ENCODE measurements at places on chromosomes 16 and 17.

DNA sequence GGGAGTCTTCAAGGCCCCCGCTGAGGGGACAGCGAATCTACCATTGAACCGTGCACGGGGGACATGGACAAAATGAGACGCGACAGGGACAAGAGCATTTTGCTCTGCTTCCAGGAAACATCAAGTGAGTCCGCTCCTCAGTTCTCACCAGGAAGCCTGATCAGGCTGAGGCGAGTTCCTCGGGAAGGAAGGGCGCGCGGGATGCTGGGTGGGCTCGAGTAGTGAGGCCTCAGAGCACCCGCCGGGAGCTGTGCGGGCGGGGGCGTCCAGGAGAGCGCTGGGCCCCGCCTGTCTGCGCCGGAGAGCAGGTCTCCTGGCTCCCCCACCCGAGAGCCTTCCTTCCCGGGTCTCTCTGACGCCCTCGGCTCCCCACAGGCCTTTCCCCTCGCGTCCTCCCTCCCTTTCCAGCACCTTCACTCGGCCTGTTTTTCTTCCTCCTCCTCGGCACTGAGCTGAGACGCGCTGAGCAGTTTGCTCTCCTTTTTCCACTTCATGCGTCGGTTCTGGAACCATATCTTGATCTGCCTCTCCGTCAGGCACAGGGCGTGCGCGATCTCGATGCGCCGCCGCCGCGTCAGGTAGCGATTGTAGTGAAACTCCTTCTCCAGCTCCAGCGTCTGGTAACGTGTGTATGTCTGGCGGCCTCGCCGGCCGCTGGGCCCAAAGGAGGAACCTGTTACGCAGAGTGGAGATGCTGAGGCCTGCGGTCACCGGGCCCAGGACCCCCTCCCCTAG lies 2.6 kb upstream of the HOXB5 start:
- DNase-seq: no peak

- DNase-seq: no peak
These were observed 7.3 kb downstream of the ABI3 start for GRCh38 chr17:49217651-49218413.

DNA sequence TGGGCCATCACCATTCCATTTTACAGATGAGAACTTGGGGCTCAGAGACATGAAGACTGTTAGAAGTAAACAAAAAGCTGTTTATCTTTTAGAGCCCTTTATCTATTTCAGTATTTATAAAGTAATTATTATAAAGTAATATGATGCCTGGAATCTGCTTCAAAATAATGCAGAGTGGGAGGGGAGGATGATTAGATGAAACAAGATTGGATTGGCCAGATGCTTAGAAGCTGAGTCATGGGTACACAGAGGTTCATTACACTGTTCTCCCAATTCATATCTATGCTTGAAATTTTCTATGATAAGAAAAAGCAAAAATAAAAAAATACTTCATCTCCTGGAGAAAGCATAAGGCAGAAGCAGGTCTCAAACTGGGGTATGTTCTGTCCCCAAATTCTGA lies 29.4 kb downstream of the TOM1L2 start:
- DNase-seq: no peak

GRCh38 chr16:56684256-56684925 lies 2.1 kb downstream of the MT1X start:
- DNase-seq: no peak

DNA sequence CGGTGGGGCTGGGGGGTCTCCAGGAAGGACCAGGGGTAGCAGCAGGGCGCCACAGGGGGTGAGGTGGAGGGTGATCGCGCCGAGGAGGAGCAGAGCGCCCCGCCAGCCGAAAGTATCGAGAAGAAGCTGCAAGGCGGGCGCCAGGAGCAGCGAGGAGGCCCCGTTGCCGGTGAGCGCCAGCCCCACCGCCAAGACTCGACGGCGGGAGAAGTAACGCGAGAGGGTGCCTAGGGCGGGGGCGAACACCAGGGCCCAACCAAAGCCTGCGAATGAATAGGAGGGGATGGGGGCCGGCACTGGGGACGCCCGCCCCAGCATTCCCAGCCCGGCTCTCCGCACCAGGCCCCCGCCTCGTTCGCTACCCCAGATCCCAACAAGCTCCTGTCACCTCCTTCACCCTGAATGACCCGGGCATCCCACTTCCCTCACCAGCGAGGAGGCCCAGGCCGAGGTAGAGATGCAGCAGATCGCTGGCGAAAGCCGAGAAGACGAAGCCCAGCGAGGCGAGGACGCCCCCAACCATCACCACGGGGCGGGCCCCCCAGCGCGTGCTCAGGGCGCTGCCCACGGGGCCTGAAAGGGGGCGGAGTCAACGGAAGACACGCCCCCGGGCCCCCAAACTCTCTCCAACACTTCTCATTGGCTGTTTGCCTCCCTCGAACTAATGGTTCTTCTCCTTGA lies 1.3 kb downstream of the SLC16A11 start:
- DNase-seq: no peak

DNA sequence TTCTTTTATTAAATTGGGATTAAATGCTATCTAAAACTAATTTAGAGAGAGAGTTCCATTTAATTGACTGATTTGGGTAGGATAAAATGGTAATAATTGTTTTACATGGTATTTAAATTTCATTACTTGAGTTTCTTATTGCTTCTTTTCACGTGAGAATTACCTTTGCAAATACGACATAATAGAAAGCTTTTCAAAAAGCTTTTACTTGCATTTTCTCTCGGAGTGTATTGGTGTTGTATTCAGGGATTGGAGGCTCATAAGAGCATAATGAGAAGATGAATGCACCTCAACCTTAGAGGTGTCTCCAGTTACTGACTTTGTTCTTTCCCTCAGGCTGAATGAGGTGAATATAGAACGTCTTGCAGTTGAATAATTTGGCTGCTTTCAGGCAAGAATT lies 67.4 kb upstream of the CPHXL start:
- no peak for DNase-seq

DNA sequence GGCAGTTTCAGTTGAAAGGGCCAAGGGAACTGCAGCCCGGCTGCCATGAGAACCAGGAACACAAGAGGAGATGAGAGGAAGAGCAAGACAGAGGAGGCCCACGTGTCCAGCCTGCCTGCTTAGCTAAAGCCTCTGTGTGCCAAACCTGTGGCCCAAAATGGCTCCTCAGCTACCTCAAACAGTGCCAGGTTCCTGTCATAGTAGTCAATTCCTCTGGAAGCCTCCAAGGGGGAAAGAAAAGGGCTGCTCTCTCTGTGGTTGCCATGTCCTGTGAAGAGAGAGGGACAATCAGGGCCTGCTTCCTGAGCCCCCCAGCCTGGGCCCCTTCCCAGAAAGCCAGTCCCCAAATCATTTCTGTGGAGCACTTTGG lies 5.2 kb downstream of the SLC12A4 start:
- DNase-seq: no peak

DNA sequence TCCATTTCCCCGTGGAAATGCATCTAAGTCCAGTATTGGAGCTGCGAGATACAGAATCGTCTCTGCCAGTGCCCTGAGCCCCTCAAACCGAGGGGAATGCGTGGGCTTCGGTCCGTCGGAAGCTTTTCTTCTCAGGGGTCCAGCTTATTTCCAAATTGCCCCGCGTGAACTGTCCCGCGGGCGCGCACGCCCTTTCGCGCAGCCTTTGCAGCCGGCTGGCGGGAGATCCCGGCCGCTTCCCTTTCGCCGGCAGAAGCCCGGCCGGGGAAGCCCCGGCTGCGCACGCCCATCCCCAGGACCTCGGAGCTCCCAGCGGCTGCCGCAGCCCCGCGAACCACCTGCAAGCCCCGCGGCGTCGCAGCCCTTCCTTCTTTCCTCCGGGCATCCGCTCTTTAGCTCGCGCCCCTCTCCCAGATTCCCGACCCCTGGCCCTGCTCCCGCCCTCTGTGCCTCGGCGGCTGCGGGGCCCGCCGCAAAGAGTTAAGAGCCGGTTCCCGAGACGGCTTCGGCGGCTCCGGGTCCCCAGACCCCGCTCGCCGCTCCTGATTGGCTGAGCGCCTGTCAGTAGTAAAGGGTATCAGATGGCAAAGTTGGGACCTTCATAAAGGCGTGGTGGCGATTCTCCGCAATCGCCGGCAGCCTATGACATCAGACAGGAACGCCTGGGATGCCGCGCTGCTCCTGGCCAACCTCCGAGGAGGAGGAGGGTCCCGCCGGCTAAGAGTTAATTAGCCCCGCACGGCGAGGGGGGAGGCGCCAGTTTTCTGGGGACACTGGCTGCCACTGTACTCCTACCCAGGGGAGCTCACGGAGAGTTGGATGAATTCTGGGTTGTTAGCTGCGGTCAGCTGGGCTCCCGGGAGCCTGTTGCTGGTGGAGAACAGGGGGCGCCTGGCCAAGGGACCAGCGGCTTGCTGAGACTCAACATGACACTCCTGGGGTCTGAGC lies at the start of gene MYOCD:
TSS of gene MYOCD (plus strand) at position 628 of the 948 bp plus-strand sequence. CDS start at position 927, 299 bp downstream.
- DNase-seq: no peak

DNA sequence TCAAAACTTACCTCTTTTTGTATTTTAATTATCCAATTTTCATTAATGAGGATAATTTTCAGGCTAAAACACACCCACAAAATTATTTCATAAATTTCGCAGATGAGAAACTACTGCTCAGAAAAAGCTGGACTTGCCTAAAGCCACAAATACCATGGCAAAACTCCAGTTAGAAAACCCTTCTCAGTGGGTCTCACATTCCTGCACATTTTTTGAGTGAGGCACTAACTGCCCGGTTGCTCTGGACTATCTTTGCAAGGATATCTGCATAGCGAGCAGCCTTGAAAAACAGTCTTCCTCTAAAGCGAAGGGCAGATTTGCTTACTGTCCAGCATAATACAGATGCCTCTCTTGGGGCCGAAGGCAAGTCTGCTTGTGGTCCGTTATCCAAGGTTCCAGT lies 9.8 kb downstream of the MPHOSPH6 start:
- no peak for DNase-seq

DNA sequence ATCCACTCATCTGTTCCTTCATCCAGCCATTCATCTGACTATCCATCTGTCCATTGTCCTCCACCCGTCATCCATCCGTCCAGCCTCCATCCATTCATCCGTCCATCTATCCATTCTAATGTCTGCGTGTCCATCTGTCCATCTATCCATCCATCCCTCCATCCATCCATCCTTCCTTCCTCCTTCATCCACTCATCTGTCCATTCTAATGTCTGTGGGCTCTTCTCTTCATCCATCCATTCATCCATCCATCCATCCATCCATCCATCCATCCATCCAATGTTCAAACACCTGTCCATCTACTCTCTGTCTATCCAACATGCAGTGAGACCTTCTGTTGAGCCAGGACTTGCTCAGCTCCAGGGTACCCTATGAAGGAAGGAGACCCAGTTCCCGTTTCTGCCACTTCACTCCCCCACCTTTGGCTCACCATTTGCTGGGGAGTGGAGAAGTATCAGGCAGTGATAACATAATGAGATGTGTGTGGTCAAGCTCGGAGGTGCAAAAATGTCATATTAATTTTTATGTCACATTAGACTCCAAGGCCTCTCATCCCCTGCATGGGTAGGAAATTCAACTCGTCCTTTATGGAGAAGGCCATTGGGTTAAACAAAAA lies 36.5 kb upstream of the ADGRG1 start:
- no peak for DNase-seq
